Gastroesophageal sphincter (tissue), 4 donors: ENCODE measurements at places on chromosomes 1 and 21. TPM values are rescaled to one million over a fixed set of nuclear protein-coding genes. Genes with fewer than 3 reads are reported as not detected.

MFSD2A gene
- total RNA-seq: 0.93 TPM

- no peaks in the 10 kb centered on the region for H3K27me3 ChIP-seq
- no peaks in the 10 kb centered on the region for H3K4me1 ChIP-seq
- no peak overlapping the region for H3K4me3 ChIP-seq
- no peak overlapping the region for H3K27ac ChIP-seq
Observed at GRCh38 chr1:38834221-38834782, 25.3 kb downstream of the RRAGC start.

SPRR2A gene
- total RNA-seq: not detected

- peaks cover 8% of the 10 kb centered on the region for H3K27me3 ChIP-seq
- no peak overlapping the region for H3K27ac ChIP-seq
- H3K4me3 ChIP-seq: no peak overlapping the region
- ATAC-seq: no peak
- no peaks in the 10 kb centered on the region for H3K36me3 ChIP-seq
- H3K4me1 ChIP-seq: no peaks in the 10 kb centered on the region
Observed at GRCh38 chr1:204799630-204800029, 71.0 kb upstream of the NFASC start.

DNA sequence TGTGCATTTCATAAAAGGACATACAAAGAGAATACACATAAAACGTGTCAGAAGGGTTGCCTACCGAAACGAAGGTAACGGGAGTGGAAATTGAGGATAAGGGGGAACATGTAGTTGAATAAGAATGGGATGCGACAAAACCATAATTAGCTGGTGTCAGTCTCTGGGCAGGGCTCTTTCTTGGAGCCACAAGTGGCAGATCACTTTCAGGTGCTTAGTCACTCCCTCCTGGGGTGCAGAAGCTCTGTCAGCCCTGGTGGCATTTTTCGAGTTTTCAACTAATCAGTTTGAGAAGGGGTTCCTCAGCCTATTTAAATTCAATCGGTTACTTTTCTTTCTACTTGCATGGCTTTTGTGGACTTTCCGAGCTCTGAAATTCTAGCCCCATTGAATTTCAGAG is 133.9 kb upstream of the IGSF21 start:
- H3K27me3 ChIP-seq: peaks cover 67% of the 10 kb centered on the region
- H3K4me3 ChIP-seq: no peak overlapping the region
- ATAC-seq: no peak

WNT3A gene
- total RNA-seq: not detected

GRCh38 chr1:245717611-245718010 is 562.8 kb downstream of the KIF26B start:
- no peak overlapping the region for H3K4me3 ChIP-seq
- H3K36me3 ChIP-seq: no peaks in the 10 kb centered on the region
- no peaks in the 10 kb centered on the region for H3K4me1 ChIP-seq

ZNF593 gene
- 19.2 TPM for total RNA-seq

- no peak overlapping the region for H3K4me3 ChIP-seq
- no peak overlapping the region for H3K27ac ChIP-seq
- H3K4me1 ChIP-seq: no peaks in the 10 kb centered on the region
Observed at GRCh38 chr1:187876775-187877174, 1048.0 kb downstream of the PLA2G4A start.

- H3K4me3 ChIP-seq: no peak overlapping the region
- H3K27me3 ChIP-seq: peaks cover 10% of the 10 kb centered on the region
- H3K27ac ChIP-seq: no peak overlapping the region
- H3K36me3 ChIP-seq: no peaks in the 10 kb centered on the region
- no peak for ATAC-seq
- peaks cover 26% of the 10 kb centered on the region for H3K4me1 ChIP-seq
Observed at GRCh38 chr1:236689713-236690569, 3.6 kb downstream of the ACTN2 start.

DNA sequence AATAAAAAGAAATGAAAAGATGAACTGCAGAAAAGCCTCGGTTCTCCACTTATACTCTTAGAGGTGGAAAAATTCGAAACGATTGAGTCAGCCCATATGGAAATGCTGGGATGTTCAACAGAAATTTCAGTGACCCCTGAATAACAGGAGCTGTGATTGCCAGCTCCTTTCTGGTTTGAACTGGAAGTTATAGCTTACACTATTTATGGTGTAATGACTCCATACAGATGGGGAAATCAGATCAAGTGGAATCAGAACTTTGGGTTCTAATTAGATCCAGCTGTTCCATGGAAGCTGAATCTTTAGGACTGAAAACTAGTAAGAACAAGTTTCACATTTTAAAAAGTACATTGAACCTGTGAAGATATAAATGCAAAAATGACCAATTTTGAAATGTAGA is 569.3 kb upstream of the ZRANB2 start:
- H3K4me1 ChIP-seq: no peaks in the 10 kb centered on the region
- no peaks in the 10 kb centered on the region for H3K36me3 ChIP-seq

DNA sequence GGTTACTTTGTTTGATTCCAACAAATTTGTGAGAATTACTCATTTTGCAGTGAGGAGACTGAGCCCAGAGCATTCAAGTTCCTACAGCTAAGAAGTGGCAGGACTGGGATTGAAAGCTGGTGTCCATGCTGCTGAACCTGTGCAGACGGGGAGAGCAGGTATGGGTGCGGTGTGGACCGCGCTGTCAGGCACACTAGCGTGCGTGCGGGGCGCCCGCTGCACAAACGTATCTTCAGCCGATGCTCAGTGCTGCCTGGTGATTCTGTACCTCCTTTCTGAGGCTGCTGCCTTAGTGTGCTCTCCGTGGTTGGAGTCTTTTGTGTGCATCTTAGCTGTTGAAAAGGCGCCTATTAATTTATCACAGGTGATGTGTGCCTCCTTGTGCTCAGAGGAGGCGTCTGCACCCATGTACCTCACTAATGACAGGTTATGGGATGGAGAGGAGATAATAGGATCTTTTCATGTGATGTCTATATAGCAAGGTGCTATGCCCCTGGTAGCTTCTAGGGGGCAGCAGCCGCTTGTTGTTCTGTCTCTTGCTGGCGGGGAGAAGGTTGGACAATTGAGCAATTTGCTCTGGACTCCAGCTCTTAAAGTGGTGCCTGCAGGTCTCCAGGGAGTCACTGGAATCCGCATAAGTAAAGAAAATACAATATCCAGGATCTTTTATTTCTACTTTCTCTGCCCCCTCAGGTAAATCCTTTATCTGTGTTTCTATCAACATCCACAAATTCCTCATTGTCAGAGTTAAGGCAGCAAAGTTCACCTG is 32.5 kb downstream of the PEX14 start:
- H3K27ac ChIP-seq: no peak overlapping the region
- no peak overlapping the region for H3K4me3 ChIP-seq
- H3K4me1 ChIP-seq: no peaks in the 10 kb centered on the region
- H3K27me3 ChIP-seq: no peaks in the 10 kb centered on the region
- peak; percentile 85 for ATAC-seq

DNA sequence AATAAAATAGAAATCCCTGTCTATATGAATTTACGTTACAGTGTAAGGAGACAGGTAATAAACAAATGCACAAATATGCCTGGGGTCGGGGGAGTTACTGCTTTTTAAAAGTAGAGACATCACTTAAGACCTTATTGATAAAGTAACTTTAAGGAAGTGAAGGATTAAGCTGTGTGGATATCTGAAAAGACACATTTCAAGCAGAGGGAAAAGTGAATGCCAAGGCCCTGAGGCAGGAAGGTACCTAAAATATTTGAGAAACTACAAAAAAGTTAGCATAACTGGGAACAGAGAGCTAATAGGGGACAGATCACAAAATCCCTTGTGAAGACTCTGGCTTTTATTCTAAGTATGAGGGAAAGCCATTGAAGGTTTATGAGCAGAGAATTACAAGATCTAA is 41.5 kb downstream of the TUT4 start:
- H3K36me3 ChIP-seq: no peaks in the 10 kb centered on the region
- H3K4me3 ChIP-seq: no peak overlapping the region
- no peak overlapping the region for H3K27ac ChIP-seq
- ATAC-seq: no peak

DNA sequence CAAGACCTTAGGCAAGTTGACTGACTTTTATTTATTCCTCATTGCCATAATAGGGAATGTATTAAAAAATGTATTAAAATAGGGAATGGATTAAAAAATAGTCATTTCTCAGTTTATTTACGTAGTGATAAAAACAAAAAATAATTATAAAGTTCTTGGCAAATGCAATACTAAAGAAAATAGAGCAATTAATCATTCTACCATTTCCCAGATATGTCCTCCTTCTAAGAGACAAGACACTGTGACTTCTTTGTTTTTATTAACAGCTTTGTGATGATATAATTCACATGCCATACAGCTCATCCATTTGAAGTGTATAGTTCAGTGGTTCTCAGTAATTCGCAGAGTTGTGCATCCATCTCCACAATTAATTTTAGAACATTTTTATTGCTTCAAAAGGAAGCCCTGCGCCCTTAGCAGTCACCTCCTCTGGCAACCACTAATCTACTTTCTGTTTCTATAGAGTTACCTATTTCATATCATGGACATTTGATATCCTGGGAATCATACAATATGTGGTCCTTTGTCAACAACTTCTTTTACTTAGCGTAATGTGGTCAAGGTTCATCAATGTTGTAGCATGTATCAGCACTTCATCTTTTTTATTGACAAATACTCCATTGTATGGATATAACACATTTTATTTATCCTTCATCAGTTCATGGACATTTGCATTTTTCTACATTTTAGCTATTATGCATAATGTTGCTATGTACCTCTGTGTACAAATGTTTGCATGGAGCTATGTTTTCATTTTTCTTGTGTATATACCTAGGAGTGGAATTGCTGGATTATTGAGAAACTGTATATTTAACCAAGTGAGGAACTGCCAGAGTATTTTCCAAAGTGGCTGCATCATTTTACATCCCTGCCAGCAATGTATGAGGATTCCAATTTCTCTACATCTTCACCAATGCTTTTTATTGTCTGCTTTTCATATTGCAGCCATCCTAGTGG is 5.6 kb downstream of the TBX19 start:
- no peak for ATAC-seq
- H3K4me3 ChIP-seq: no peak overlapping the region
- H3K36me3 ChIP-seq: no peaks in the 10 kb centered on the region
- H3K27ac ChIP-seq: no peak overlapping the region
- H3K27me3 ChIP-seq: no peaks in the 10 kb centered on the region
- H3K4me1 ChIP-seq: no peaks in the 10 kb centered on the region

GRCh38 chr1:193971595-193971994 is 785.2 kb upstream of the B3GALT2 start:
- ATAC-seq: no peak
- no peak overlapping the region for H3K4me3 ChIP-seq
- no peaks in the 10 kb centered on the region for H3K4me1 ChIP-seq
- H3K27ac ChIP-seq: no peak overlapping the region

GRCh38 chr1:41682845-41683625 is 198.6 kb upstream of the EDN2 start:
- no peaks in the 10 kb centered on the region for H3K4me1 ChIP-seq
- H3K4me3 ChIP-seq: no peak overlapping the region
- H3K27me3 ChIP-seq: no peaks in the 10 kb centered on the region
- no peaks in the 10 kb centered on the region for H3K36me3 ChIP-seq
- no peak for ATAC-seq
- H3K27ac ChIP-seq: no peak overlapping the region

GRCh38 chr1:216722821-216723220 is 408 bp downstream of the ESRRG start:
- peak overlapping the region; percentile 42 for H3K4me3 ChIP-seq
- H3K4me1 ChIP-seq: no peaks in the 10 kb centered on the region
- ATAC-seq: no peak
- peak overlapping the region; percentile 40 for H3K27ac ChIP-seq
- no peaks in the 10 kb centered on the region for H3K27me3 ChIP-seq

GRCh38 chr1:7767176-7767575 is 3.9 kb upstream of the VAMP3 start:
- no peaks in the 10 kb centered on the region for H3K36me3 ChIP-seq
- H3K27ac ChIP-seq: no peak overlapping the region
- H3K27me3 ChIP-seq: no peaks in the 10 kb centered on the region
- no peak overlapping the region for H3K4me3 ChIP-seq

DNA sequence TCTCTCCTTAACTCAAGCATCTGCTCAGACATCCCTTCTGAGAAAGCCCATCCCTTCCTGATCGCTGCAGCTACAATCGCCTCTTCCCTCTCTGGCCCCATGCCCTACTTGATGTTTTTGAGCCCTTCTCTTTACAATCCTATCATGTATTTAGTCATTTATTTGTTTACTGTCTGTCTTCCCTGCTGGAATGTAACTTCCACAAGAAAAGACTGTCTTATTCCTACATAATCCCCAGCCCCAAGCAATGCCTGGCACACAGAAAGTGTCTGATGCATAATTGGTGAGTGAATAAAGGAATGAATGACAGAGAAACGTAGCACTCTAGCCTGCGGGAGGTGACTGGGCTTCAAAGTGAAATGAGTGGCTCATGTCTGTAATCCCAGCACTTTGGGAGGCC is 25.4 kb downstream of the ECE1 start:
- ATAC-seq: no peak
- no peaks in the 10 kb centered on the region for H3K27me3 ChIP-seq
- H3K4me3 ChIP-seq: no peak overlapping the region
- H3K4me1 ChIP-seq: peaks cover 40% of the 10 kb centered on the region

DNA sequence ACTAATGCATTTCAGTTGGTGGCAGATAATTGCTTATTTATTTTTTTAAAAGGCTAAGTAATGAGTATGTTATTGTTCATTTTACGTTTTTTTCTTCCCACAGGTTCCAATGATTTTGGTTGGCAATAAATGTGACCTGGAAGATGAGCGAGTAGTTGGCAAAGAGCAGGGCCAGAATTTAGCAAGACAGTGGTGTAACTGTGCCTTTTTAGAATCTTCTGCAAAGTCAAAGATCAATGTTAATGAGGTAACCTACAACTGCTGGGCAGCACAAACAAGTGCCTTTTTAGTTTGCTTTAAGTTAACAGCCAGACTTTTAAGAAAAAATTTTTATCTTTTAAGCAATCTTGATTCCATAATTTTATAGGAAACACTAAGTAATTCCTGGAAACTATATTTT is 35.0 kb downstream of the INKA2 start:
- ATAC-seq: no peak
- no peak overlapping the region for H3K27ac ChIP-seq
- H3K4me1 ChIP-seq: peaks cover 24% of the 10 kb centered on the region
- no peak overlapping the region for H3K4me3 ChIP-seq

DNA sequence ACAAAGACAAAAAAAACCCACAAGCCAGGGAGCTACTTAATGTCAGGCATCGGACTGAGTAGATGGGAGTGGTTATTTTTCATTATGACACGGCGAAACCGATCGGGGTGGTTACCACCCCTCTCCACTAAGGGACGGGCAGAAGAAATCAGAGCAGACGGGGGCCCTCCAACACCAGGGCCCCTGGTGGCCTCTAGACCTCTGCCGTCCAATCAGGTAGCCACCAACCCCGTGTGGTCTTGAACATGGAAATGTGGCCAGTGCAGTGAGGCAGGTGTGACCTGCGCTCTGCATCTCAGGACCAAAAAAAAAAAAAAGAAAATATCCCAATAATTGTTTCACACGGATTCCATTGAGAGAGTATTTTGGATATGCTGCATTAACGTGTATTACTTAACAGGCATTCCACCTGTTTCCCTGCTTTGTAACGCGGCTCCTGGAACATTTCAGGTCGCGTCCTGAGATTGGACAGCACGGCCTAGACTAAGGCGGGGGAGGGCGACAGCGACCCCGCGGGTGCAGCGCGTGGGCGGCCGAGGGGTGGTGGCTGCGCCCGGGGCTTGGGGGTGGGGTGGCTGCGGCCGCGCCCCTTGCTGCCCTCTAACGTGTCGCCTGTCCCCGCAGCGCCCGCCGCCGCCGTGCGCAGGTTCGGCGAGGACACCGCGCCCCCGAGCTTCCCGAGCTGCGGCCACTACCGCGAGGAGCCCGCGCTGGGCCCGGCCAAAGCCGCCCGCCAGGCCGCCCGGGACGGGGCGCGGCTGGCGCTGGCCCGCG is 48.3 kb downstream of the SIM2 start:
- ATAC-seq: no peak
- H3K36me3 ChIP-seq: peaks cover 8% of the 10 kb centered on the region
- H3K4me3 ChIP-seq: no peak overlapping the region
- peaks cover 25% of the 10 kb centered on the region for H3K4me1 ChIP-seq
- no peak overlapping the region for H3K27ac ChIP-seq

MNDA gene
- 8.6 TPM for total RNA-seq
